ENCODE measurements at places on chromosomes 16 and 17.
A peak's percentile ranks its signal among the peaks of the same experiment; 100 is the strongest.

DNA sequence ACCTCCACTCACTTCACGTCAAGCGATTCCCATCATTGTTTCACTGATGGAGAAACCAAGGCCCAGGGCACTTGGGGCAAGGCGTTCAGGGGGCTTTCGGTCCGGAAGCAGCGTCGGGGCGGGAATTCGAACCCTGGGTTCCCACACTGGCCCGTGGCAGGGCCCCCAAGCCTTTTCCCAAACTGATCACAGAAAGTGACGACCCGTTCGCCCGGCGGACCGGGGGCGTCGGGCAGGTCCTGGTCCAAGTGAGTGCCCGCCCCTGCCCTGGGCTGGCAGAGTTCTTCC is 856 bp upstream of the MON1B start:
- DNase-seq: no peak

DNA sequence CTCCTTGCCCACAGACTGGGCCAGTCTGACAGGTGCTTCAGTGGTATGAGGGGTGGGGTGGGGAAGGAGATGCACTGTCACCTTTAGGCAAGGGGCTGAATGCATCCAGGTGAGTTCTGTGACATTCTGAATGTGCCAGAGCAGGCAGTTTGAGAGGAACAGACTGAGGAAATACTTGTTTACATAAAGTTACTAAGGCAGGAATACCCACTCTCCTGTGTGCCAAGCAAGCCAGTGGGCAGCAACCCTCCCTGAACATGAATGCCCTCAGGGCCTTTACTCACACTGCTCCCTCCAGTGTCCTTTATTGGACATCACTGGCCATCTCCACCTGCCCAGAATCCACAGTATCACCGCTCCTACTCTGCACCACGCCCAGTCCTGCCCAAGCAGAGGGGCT is 33.1 kb upstream of the ULK2 start:
- no peak for DNase-seq

GRCh38 chr17:58587713-58588117 is 73.3 kb upstream of the MTMR4 start:
- peak; percentile 27 for DNase-seq

- DNase-seq: no peak
Observed at GRCh38 chr16:85350973-85351372, 238.7 kb upstream of the CIBAR2 start.

GRCh38 chr17:7572588-7573323 is 6.7 kb upstream of the CD68 start:
- peak; percentile 100 for DNase-seq

DNA sequence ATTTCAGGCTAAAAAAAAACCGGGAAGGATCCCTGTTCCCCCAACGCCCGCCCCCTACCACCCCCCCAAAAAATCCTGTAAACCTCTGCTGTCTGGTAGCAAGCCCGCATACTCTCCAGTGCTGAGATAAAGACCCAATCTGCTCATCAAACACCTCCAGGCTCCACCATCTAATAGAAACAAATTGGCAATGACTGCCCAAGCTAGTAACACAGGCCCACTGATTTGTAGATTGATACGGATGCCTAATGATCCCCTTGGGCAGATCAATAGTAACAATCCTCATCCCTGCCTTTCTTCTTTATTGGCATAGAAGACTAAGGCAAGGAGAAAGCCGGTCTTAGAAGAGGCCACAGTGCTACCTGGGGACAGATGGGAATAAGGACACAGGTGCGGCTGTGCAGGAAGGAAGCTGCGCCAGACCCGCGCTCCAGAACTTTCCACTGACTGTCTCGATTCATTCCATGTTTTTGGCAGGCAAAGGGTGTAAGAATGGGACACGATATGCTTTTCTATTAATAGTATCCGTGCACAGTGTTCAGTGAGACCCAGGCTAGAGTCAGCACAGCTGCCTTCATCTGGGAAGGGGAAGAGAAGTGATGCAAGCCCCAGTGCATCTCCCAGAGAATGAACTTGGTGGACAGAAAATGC is 407.6 kb upstream of the PSMD7 start:
- no peak for DNase-seq

DNA sequence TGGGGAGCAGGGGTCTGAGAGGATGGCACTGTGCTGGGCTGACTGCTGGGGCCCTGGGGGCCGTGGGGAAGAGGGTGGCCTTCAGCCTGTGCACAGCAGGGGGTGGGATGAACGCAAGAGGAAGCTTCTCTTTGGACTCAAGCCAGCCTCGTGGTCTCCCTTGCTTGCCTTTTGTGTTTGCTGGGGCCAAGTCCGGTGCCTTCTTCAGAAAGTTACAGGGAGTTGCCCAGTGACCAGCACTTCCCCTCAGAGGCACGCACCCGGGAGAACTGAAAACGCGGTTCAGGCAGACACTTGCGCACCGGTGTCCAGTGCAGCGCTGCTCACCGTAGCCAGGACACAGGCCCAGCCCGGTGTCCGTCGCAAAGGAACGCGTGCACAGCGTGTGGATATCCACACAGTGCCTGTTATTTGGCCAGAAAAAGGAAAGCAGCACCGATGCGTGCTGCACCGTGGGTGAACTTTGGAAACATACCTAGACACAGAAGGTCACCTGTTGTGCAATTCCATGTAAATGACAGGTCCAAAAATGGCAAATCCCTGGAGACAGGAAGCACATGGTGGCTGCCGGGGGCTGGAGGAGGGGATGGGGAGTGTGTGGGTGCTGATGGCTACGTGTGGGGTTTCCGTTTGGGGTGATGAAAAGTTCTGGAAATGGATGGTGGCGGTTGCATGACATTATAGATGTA is 29.4 kb upstream of the NUDT16L1 start:
- no peak for DNase-seq

GRCh38 chr16:69619514-69619913 is 53.7 kb downstream of the NFAT5 start:
- DNase-seq: no peak

DNA sequence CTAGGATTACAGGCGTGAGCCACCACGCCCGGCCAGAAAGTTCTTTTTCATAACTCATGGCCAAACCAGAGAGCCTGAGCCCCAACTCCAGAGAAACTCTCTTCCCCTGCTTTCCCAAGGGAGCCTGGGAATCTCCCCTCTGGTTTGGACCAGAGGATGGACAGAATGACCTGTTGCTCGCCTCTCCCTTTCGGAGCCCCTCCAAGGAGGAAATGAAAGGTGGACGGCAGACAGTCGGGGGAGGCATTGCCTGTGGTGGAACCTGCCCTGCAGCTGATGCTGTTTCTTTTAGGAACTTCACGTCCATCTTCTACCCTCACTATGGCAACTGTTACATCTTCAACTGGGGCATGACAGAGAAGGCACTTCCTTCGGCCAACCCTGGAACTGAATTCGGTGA is 65.5 kb downstream of the SCNN1B start:
- DNase-seq: no peak

DNA sequence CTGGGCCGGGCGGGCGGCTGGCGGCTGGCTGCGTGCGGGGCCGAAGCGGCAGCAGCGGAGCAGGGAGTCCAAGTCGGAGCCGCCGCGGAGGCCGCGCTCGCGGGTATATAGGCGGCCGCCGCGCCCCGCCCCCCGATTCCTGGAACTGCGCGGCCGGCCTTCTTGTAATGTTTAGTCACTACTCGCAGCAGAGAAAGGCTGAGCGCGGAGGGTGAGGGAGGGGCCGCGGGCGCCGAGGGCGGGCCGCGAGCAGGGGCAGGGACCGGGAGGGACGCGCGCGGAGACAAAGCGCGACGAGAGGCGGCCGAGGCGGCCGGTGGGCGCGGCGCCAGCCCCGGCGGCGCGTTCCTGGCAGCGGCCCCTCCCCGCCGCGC is at the start of gene SOCS3:
TSS of gene SOCS3 (minus strand) at position 81 of the 374 bp plus-strand sequence. CDS start 982 bp downstream, outside the sequence.
- peak; percentile 96 for DNase-seq

GRCh38 chr17:82201498-82201910 is 11.1 kb downstream of the CCDC57 start:
- no peak for DNase-seq

DNA sequence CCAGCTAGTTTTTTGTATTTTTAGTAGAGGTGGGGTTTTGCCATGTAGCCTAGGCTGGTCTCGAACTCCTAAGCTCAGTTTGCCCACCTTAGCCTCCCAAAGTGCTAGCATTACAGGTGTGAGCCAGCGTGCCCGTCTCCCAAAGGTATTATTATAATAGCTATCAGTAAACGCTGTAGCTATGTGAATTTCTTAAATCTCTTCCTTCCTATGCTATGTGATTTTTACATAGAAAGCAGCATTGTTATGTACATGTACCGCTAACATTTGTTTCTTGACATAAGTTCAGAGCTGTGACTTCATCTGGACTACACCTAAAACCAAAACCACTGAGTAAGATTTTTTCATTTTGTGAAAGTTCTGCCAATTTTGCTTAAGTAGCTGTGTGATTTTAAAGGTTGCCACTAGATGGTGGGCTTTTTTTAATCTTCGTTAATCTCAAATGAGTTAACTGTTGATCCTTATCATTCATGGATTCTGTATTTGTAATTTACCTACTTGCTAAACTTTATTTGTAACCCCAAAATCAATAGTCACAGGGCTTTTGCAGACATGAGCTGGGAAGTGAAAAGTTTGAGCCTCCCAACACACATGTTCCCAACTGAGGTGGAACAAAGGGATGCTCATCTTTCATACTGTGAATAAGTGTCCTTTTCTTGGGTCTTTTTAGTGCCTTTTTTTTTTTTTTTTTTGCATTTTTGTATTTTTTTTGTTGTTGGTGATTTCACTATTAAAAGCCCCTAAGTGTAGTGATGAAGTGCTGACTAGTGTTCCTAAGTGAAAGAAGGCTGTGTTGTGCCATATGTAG is 21.9 kb downstream of the PRKAR1A start:
- DNase-seq: no peak

GRCh38 chr16:14350081-14350480 is 279.0 kb downstream of the MRTFB start:
- no peak for DNase-seq

- no peak for DNase-seq
Observed at GRCh38 chr17:55814377-55814776, 63.5 kb downstream of the PCTP start.

DNA sequence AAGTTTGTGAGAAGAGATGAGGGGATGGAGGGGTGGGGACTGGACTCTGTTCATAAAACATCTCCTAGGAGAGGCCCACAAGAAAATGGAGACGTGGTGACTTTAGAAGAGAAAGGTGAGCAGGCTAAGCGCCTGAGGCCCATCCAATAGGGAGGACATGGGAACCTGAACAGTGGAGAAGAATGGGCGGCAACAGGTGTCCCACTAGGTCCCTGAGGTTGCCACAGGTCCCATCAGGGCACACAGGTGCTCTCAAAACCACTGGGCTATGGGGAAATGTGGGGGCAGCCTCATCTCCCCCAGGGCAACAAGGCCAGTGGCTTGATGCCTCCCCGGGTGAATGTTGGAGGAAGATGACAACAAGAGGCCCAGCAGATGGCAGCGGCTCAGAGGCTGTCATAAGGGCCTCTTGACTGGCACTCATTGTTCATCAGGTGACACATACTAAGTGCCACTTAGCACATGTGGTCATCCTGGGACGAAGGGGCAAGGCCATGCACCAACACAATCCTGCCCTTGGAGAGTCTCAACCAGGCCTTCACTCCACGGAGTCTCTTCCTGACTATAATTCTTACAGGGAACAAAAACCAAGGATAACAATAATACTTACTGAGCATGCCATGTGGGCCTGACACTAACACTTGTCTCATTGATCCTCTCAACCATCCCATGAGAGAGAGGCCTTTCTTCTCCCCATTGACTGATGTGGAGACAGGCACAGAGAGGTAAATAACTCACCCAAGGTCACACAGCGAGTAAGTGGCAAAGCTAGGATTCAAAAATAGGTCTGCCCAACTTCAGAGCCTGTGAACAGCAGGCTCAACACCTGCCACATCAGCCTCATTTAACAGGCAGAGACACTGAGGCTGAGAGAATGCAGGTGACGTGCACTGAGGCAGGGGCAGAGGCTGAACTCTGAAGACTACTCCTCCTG is 38.0 kb downstream of the CUEDC1 start:
- DNase-seq: no peak

DNA sequence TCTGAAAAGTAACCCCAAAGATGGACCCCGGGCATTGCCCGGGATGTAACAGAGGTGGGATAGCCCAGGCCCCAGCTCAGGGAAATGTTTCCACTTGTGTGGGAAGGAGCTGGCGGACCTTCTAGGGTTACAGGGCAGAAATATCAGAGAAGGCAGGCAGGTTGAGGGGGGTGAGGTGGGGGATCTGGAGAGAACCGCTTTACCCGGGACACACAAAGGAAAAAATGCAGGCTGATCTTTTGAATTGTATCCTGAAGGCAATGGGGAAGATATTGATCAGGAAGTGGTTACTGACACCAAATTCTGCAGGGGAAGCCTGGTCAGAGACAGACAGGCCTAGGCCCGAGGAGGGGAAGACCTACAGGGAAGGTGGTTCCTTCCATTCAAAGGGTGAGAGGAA is 3.5 kb downstream of the SLC47A1 start:
- DNase-seq: no peak

DNA sequence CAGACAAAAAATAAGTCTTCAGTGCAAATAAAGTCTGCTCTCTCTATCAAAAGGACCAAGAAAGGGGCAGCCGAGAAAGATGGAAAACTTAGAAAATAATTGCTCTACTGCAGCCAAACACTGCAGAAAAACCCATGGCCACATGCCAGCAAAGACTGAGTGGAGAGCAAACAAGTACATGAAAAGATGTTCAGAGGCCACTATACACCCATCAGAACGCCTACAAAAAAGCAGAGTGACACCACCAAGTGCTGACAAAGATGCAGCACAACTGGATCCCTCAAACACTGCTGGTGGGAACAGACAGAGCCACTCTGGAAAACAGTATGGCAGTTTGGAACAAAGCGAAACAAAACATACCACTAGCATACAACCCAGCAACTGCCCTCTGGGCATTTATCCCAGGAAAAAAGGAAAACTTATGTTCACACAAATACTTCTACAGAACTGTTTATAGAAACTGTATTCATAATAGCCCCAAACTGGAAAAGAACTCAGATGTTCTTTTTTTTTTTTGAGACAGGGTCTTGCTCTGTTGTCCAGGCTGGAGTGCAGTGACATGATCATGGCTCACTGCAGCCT is 36.7 kb downstream of the KIAA0753 start:
- DNase-seq: no peak

GRCh38 chr17:45108595-45109521 is 23.5 kb downstream of the PLCD3 start:
- DNase-seq: no peak

GRCh38 chr16:27228045-27228444 is 24.7 kb downstream of the KDM8 start:
- no peak for DNase-seq

DNA sequence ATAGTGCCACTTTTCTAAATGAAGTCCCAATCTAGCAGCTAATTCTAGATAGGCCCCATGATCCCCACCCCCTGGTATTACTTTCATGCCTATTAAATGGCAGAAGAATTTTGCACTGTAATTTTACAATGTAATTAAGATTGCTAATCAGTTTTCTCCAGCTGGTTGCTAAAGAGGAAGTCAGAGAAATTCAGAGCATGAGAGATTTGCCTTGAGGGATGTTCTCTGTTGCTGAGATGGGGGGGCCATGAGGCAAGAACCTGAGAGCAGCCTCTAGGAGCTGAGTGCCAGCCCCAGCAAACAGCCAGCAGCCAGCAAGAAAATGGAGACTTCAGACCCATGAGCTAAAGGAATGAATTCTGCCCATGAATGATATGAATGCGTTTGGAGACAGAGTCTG is 38.9 kb downstream of the SHCBP1 start:
- DNase-seq: no peak

GRCh38 chr16:31695667-31696066 is 168.0 kb downstream of the AHSP start:
- DNase-seq: no peak

Measured in stimulated activated CD4-positive, alpha-beta T cell treated with anti-CD3 and anti-CD28 coated beads, Interleukin-15, amount 100 ng/mL, for 1 hour (primary cell).